ENCODE measurements at places on chromosomes 5 and 9.

GRCh38 chr9:137872296-137872695 is 5.3 kb upstream of the CACNA1B start:
- no peak for DNase-seq

GRCh38 chr9:99513441-99514112 is 291.5 kb downstream of the SEC61B start:
- no peak for DNase-seq

GRCh38 chr5:170405817-170406216 is 16.6 kb upstream of the KCNMB1 start:
- DNase-seq: no peak

GRCh38 chr5:475704-476101 is 32.7 kb downstream of the EXOC3 start:
- DNase-seq: no peak

DNA sequence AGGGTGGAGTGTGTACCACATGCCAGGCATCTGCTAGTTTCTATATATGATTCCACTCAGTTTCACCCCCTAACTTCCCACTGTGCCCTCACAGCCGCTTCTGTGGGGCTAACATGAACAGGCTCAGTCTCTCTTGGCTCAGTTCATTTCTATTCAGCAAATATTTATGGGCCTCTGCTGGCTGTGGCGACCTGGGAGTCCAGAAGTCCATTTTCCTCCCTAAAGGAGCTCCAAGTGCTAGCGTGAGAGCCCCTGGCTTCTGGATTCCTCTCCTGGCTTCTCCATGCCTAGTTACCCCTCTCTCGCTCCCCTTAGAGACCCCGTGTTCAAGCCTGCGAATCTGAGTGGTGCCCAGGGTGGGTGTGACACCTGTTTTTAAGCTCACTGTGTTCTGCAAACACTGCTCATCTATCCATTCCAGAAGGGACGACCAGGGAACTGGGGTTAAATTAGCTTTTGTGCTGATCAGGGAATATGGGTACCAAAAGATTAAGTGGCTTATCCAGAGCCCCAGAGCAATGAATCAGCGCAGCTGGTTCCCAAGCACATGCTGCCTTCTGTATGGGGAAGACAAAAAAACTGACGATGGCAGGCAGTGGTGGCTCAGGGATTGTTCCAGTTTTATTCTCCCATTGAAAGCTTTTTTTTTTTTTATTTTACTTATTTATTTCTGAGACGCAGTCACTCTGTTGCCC is 57.6 kb downstream of the HMCN2 start:
- DNase-seq: no peak

Data from NCI-H524 treated with DMSO at 0.1 percent for 48 hours (cell line).